ELF-1 (cell line): ENCODE measurements at places on chromosomes 16 and 17.

- DNase-seq = no peak
Observed at GRCh38 chr16:9154567-9155410, 63.3 kb downstream of the HAPSTR1 start.

GRCh38 chr17:16923097-16923903 is 48.6 kb downstream of the TNFRSF13B start:
- DNase-seq = no peak

DNA sequence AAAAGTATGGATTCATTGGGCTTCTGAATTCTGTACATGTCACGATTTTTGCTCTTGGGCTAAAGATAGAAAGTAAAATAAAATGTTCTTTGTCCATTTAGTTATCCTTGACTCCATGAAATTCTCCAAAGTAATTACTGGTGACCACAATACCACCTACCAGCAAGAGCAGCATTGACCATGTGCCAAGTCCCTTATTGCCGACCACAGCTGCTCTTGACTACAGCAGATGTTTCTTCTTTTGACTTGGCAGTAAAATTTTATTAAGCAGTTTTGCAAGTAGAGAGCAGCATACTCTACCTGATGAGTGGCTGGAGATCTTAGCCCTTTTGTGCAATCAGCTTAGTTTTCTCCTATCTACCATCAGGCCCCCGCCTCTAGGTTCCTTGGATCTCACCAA is 152.2 kb upstream of the TBX2 start:
- DNase-seq = no peak

DNA sequence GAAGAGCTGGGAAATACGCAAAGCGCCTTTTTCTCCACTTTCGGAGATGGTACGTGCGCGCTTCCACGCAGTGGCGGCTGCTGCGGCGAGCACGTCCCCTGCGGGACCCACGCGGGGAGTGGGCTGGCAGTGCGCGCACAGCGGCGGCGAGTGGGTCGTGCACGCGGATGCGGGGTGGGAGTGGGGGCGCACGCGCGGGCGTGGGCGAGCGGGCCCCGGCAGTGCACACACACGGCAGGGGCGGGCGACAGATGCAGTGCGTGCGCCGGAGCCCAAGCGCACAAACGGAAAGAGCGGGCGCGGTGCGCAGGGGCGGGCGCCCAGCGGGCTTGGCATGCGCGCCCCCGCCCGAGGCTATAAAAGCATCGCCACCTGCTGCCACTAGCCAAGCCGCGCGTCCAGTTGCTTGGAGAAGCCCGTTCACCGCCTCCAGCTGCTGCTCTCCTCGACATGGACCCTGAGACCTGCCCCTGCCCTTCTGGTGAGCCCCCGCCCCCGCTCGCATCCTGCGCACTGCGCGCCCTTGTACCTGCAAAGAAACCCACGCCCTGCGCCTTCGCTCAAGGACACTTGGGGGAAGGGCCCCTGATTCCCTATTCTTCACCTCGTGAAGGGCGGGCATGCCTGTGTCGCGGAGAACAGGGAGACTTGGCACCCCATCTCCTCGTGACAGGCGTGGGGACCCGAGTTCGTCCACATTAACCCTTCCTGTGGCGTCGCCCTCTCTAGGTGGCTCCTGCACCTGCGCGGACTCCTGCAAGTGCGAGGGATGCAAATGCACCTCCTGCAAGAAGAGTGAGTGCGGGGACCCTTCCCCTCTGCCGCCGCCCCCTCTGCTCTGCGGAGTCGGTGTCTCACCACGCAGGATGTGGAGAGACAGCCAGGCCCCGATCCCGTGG is at the start of gene MT3:
MT3 (plus strand) TSS at position 388 of the 899 bp plus-strand sequence; CDS start at position 451, 63 bp downstream.
- peak; percentile 68 for DNase-seq

DNA sequence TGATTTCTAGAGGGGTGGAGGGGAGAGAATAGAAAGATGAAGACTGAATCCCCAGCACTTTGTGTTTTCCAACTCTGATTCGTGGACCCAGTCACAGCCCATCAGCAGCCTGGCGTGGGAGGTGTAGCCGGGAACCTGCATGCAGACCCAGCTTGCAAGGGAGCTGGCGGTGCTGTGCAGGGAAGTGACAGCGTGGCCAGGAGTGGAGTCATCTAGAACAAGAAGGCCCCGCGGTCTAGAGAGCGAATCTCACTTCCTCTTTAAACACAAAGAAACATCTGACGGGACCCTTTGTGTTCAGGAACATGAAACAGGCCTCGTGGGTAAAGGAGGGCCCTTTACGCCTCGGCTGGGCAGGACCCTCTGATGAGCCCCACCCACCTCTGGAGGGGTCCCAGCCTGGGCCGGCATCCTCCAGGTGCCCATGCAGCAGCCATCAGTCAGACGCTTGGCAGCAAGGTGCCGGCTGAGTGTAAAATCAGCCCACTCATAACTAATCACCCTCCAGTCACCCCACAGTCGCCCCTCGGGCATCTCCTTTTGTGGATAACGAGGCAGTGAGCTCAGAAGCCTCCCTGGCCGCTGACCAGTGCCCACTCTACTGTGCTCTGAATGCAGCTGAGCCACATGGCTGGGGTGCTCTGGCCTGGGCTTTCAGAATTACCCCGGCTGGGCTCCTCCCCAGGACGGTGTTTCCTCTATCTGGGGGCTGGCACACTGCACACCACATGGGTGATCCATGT is 4.4 kb downstream of the SNAI3 start:
- no peak for DNase-seq

GRCh38 chr17:4463818-4464476 is 30.2 kb downstream of the SPNS3 start:
- no peak for DNase-seq

DNA sequence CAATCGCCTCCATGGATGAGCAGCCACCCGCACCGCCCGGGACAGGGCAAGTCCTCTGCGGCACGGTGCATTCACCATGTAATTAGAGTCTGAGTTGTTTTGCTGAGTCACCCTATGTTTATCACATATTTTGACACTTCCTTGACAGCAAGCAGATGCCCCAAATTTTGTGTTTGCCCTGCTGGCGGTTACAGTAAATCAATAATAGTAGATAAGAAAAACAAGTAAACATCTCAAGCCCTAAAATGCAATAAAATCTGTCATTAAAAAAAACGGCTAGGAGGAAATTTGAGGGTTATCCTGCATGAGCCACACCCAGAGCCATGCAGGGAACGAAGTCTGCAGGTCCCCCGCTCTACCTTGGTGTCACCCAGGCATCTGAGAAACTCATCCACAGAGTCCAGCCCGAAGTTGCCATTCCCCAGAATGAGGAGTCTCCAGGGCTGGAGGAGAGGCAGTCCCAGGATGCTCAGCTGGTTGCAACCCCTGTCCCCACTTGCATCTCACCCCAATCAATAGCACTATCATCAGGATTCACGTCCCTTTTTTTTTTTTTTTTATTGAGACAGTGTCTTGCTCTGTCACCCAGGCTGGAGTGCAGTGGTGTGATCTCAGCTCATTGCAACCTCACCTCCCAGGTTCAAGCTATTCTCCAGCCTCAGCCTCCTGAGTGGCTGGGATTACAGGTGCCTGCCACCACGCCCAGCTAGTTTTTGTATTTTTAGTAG is 16.5 kb upstream of the ST6GALNAC1 start:
- peak; percentile 51 for DNase-seq

DNA sequence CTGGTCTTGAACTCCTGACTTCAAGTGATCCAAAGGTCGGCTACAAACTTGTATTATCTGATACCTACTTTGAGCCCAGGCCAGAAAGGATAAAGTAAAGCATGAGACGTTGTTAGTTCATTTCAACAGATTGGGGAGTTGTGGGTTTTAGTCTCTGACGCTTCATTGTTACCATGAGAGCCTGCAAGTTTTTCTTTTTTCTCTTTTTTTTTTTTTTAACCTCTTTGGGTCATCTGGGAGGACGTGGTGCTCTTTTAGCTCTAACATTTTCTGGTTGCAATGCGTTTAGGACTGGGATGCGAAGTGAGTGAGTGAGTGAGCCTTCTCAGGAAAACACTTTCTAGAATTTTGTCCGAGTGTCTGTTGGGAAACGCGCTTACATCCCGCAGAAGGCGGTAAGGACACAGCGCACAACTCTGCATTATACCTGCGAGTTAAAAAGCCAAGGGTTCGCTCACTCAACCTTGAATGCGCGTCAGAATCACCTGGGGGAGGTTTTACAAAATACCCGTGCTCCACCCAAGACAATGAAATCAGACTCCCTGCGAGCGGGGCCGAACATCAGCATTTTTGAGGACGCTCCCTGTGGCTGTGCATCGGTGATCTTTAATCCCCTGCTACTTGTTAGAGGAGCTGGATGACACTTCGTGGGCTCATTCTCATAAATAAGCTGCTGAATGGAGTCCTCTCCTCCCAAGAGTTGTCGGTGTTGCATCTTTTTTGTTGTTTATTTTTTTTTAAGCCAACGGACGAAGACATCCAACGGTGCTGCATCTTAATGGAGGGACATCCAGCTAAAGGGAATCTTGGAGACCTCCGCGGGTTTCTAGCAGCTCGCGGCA is 629 bp upstream of the RNF135 start:
- DNase-seq = peak; percentile 66

DNA sequence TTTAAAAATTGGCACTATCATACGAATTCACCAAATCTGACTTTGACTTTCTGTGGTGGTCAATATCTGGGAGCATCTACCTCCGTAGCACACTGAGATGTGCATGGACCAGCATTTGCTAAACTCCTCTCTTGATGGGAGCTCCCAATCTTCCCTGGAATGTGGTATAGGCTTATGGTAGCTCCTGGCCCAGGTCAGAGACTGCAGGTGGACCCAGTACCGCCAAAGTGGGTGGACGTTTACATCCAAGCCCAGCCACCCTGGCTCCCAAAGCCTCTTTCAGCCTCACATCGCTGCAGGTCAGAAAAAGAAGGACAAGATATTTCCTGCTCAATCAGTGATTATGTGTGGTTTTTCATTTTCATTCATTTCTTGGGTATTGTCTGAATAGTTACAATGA is 43.1 kb upstream of the NKD1 start:
- DNase-seq = no peak

GRCh38 chr16:31118223-31119155 is 1.0 kb downstream of the KAT8 start:
- DNase-seq = no peak

- no peak for DNase-seq
Observed at GRCh38 chr16:79887541-79888540, 287.3 kb upstream of the MAF start.

GRCh38 chr16:29857133-29857760 is 5.8 kb downstream of the CDIPT start:
- DNase-seq = no peak

- DNase-seq = no peak
Observed at GRCh38 chr17:62906881-62907280, 59.2 kb upstream of the TANC2 start.

- DNase-seq = no peak
Observed at GRCh38 chr17:80345841-80346497, 69.0 kb upstream of the ENDOV start.

GRCh38 chr17:80217703-80218362 is 2.3 kb downstream of the SGSH start:
- no peak for DNase-seq

DNA sequence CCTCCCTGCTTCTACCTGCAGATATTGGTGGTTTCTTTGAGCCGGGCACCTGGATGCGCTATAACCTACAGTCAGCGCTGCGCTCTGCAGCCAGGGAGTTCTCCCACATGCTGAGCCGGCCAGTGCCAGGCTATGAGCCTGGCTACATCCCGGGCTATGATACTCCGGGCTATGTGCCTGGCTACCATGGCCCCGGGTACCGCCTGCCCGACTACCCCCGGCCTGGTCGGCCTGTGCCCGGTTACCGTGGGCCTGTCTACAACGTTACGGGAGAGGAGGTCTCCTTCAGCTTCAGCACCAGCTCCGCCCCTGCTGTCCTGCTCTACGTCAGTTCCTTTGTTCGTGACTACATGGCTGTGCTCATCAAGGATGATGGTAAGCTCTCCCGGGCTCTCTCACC is 13.2 kb downstream of the CNTNAP1 start:
- DNase-seq = no peak

GRCh38 chr17:33667052-33667509 is 374.0 kb upstream of the ASIC2 start:
- DNase-seq = no peak

DNA sequence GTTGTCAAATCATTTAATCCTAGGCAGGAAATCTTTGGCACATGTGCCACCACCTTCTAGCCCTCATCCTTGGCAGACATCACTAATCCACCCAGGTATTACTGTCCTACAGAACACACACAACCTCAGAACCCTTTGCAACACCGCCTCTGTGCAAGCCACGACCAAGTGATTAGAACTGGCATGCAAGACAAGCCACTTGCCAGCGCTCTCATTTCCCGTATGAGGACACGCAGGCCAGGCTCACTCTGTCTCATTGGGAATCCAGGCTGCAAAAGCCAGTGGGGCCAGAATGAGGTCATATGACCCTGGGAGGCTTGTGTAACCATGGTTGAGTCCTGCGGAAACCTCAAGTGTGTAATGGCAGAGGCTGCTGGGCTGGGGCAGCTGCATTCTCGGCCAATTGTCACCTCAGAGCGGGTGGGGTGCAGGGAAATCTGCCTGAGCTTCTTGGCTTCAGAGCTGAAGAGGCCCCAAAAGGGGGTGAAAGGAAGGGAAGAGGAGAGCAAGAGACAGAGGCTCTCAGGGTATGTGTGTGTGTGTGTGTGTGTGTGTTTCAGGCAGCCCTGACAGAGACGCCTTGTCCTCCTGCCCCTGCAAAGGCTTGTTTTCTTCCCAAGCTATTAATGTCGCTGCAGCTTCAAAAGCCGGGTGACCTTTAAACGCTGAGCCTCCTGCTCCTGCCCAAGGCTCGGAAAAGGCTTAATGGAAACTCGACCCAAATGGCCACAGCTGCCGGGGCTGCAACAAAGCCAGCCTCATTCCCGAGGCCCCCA is 43.2 kb upstream of the MRPS23 start:
- peak; percentile 87 for DNase-seq

- DNase-seq = no peak
Observed at GRCh38 chr16:72042157-72042660, 12.1 kb upstream of the HP start.

DNA sequence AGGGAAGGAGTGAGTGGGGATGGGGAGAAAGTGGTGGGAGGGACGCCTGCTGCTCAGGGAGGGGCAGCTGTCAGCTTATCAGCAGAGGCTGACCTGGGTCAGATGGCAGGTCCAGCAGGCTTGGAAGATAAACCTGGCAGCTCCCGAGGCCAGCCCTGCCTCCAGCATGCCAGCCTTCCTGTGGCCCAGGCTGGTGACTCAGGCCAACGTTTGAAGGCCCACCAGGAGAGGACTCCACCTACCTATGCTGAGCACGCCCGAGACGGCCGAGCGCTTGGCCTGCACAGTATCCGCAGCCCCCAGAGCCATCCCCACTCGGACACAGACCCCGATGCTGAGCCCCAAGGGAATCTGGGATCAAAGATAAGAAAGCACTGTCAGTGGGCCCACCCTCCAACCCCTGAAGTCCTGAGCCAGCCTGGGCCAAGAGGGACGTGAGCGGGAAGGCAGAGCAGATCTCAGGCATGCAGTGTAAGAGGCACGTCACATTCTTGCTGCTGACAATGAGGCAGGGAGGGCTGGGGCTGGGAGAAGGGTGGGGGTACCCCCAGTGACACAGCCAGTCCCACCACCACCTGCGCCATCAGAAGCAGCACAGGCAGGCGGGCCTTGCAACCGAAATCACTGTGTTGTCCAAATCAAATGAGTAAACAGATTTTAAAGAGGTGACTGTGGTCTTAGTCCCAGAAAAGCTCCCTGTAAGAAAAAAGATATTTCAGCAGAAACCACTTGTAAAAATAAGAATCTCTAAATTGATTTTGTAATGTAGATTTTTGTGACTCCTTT is 12.4 kb downstream of the SLC47A2 start:
- DNase-seq = peak; percentile 76

GRCh38 chr17:77474292-77474988 is 333.7 kb downstream of the SEC14L1 start:
- DNase-seq = peak; percentile 12

GRCh38 chr16:54326266-54326662 is 39.7 kb upstream of the IRX3 start:
- DNase-seq = no peak

GRCh38 chr17:1006054-1006453 is 9.1 kb downstream of the TIMM22 start:
- no peak for DNase-seq

GRCh38 chr17:43637563-43638323 is 24.0 kb downstream of the MEOX1 start:
- DNase-seq = no peak
